ENCODE measurements at places on chromosomes 3 and 15.

GRCh38 chr3:46082849-46083248, 55.6 kb upstream of the XCR1 start:
- no peak for DNase-seq

GRCh38 chr3:44862226-44862637, 520 bp downstream of the TMEM42 start:
- no peak for DNase-seq

- no peak for DNase-seq
Observed at GRCh38 chr3:170532573-170532972, 53.3 kb downstream of the SLC7A14 start.

- no peak for DNase-seq
Observed at GRCh38 chr3:188486126-188486525, 332.2 kb downstream of the LPP start.

DNA sequence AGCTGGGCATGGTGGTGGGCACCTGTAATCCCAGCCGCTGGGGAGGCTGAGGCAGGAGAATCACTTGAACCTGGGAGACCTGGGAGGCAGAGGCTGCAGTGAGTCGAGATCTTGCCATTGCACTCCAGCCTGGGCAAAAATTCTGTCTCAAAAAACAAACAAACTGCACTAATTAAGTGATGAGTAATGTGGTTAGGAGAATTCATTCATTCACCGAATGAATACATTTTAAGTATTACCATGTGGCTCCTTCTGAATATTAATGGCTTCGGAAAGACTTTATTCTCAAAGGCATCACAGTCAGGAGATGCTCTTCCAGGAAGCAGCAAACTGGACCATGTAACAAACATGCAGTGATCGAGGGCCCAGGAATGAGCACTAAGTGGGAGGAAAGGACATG, 23.6 kb downstream of the SPTSSB start:
- DNase-seq, result no peak

GRCh38 chr15:59388670-59389069, 16.0 kb upstream of the MYO1E start:
- DNase-seq, result no peak

GRCh38 chr3:183984127-183984740, 33.5 kb downstream of the ABCC5 start:
- DNase-seq, result no peak

- DNase-seq, result no peak
Observed at GRCh38 chr3:46943237-46944187, 33.0 kb downstream of the CCDC12 start.

DNA sequence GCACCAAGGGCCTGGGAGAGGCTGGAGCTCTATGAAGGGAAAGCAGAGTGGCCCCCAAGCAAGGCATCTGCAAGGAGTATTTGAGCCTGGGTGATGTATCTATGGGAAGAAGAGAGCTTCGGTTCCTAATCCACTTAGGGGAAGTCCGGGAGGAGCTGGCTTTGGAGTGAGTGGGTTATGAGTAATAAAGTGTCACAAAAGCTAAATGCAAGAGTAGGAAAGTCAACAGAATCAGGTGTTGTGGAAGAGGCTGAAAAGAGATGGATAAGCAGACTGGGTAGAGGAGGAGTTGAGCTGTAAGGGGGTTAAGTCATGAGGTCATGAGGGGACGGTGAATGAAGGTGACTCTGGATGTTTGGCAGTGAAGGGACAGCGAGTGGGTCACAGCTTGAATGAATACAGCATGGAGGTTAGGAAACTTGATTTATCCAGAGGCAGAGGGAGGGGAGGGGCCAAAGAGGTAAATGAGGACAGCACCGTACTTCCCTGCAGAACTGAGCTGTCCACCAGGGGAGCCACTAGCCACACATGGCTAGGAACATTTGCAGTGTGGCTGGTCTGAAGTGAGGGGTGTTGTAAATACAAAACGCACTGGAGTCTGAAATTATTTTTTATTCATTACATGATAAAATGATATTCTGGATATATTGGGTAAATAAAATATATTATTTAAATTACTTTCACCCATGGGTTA, 83.3 kb downstream of the ADCY5 start:
- no peak for DNase-seq

GRCh38 chr15:41713047-41713446, 52.8 kb downstream of the MGA start:
- no peak for DNase-seq

DNA sequence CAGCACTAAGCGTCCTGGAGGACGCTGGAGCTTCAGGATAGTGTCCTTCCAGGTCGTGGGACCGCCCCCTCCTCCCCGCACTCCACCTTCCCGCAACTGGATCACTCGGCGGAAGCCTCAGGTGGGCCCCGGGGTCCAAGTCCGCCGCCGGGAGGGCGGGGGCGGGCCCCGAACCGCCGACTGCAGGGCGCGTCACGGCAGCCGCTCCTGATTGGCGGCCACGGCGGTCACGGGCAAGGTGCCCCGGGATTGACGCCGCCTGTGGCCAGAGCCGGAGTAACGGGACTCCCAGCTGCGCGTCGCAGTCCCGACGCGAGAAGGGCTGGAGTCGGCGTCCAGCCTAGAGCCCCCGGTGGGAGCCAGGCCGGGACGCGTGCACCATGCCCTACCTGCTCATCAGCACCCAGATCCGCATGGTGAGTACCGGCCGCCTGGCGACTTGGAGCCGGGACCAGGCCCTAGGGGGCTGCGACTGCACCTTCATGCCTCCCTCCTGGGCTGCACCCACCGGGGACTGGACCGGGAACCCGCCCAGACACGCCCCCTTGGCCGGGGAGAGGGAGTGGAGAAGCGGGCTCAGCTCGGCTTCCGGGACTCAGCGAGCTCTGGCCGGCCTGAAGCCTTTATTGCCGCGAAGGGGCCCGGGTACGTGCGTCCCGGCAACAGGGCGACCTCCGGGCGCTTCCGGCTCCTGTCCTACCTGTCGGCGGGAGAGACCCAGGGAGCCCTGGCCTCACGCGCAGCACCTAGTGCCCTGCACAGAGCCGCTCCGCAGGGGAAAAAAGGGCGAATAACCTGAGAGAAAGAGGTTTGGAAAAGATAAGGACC, at the start of gene GCHFR:
Gene GCHFR, plus strand, starts transcription at position 268 of the 828 bp plus-strand sequence. Its CDS starts 113 bp downstream, at position 381.
- DNase-seq, result peak; percentile 94

DNA sequence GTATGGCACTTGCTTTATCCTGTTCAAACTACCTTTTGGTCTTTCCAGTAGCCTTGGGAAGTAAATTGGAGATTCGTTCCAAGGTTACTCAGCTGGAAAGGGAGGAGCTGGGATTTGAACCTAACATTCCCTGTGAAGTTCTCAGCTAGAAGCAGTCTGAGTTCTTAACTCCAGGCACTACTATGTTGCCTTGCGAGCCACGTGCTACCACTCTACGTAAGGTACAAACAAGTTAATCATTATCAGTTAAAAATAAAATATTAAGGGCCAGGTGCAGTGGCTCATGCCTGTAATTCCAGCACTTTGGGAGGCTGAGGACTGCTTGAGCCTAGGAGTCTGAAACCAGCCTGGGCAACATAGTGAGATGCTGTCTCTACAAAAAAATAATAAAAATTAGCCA, 30.7 kb upstream of the CDCP1 start:
- DNase-seq, result no peak

- no peak for DNase-seq
Observed at GRCh38 chr3:51371943-51372557, 13.0 kb upstream of the MANF start.

All from mesenteric fat pad (tissue), 1 donor.